ENCODE measurements at places on chromosomes 3 and 15.

DNA sequence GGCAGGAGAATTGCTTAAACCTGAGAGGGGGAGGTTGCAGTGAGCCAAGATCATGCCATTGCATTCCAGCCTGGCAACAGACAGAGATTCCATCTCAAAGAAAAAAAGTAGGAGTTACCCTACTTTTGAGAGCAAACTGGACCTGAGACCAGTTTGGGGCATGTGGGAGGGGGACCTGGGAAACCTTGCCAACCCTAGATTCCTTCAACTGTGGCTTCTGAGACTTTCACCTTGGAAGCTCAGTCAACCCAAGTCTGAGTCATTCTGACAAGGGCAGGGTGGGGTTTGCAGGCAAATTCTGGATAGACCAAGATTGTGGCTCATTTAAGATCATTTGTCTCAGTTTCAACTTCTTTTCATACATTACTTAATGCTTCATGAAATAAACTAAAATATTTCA lies 23.8 kb upstream of the SIAH2 start:
- DNase-seq = no peak

- no peak for DNase-seq
Observed at GRCh38 chr3:193983846-193984818, 151.8 kb upstream of the HES1 start.

DNA sequence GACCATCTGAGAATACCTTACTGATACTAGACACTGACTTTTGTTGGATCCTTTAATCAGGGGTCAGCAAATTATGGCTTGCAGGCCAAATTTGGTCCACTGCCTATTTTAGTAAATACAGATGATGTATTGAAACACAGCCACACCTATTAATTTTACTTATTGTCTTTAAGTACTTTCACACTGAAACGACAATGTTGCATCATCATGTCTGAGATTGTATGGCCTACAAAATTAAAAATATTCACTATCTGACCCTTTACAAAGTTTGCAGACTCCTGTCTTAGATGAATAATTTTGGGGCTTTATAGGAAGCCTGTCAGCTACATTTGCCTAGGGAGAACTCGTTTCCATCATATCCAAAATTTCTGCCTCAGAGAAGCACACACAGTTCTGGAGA lies 503.2 kb upstream of the TGFBR2 start:
- no peak for DNase-seq

DNA sequence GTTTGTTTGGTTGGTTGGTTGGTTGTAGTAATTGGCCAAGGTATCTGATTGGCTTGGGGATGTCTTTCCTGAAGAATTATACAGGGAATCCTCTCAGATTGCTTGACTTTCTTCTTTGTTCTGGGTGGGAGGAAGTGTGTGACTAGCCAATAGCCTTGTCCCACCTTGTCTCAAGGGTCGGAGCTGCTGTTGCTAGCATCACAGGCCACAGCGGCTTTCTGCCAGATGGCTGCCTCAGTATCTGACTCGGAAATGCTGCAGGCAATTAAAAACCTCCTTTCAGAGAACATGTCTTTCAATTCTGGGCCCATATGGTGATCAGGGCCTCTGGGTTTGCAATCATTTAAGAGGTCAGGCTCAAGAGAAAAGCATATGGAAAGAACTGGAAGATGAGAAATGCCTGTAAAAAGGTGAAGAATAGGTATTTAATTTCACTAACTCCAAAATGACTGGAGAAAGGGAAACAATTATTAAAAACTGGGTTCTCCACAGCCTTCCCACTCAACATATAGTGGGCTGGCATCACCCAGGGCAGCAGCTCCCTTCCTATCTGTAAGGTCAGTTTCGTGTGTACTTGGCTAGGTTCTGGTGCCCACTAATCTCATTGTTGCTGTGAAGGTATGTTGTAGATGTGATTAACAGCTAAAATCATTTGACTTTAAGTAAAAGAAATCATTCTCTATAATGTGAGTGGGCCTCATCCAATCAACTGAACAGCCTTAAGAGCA lies 32.4 kb downstream of the TGFBR2 start:
- DNase-seq = no peak

Measured in neural progenitor cell (in vitro differentiated cells).